Aorta (tissue), 5 donors: ENCODE measurements at places on chromosomes 7 and 10.
A peak's percentile ranks its signal among the peaks of the same experiment; 100 is the strongest.

DNA sequence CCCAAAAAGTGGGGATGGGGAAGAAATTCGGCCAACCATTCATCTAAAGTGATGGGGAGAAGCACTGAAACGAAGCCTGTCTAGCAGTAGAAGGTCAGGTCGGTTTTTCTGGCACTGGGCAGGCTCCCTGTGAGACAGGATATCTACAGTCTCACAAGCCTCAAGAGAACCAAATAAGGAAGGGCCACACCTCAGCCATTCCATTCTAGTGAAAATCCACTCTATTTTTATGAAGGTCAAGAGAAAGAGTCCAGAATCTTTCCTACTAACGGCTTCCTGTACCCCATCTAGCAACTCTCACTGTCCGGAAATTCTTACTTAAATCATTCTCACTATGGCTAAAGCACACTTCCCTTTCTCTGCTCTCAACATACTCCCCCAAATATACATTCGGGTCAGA lies 267.1 kb downstream of the PRPF18 start:
- H3K4me3 ChIP-seq, result no peak overlapping the region
- no peaks in the 10 kb centered on the region for H3K27me3 ChIP-seq
- DNase-seq, result no peak
- H3K27ac ChIP-seq, result peak overlapping the region; percentile 88

- H3K4me1 ChIP-seq, result no peaks in the 10 kb centered on the region
- peak overlapping the region; percentile 61 for H3K4me3 ChIP-seq
- H3K36me3 ChIP-seq, result no peaks in the 10 kb centered on the region
- H3K27me3 ChIP-seq, result no peaks in the 10 kb centered on the region
- no peak overlapping the region for H3K27ac ChIP-seq
- DNase-seq, result no peak
Observed at GRCh38 chr7:130441408-130441869, 623 bp upstream of the CEP41 start.

DNA sequence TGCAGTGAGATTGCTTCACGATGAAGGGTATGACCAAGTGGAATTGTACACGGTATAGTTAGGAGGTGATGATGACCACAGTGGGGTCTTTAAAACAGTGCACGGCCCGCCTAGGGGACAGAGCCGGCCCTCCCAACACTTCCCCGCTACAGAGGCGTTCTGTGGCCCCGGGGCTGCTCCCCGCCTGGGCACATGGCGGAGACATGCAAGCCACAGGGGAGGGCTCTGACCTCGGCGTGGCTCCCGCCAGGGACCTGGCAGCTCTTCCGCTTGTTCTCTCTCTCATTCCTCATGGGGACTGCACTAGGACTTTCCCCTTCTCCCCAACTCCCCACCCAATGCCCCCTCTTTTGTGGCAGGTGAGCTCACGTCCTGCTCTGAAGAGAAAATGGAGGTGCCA lies 393.8 kb downstream of the DNAJB6 start:
- H3K27ac ChIP-seq, result no peak overlapping the region
- no peaks in the 10 kb centered on the region for H3K27me3 ChIP-seq

GRCh38 chr10:128483216-128483615 lies 357.0 kb upstream of the MKI67 start:
- no peaks in the 10 kb centered on the region for H3K36me3 ChIP-seq
- H3K4me3 ChIP-seq, result no peak overlapping the region
- no peaks in the 10 kb centered on the region for H3K27me3 ChIP-seq
- no peaks in the 10 kb centered on the region for H3K4me1 ChIP-seq
- no peak for DNase-seq
- H3K27ac ChIP-seq, result no peak overlapping the region

DNA sequence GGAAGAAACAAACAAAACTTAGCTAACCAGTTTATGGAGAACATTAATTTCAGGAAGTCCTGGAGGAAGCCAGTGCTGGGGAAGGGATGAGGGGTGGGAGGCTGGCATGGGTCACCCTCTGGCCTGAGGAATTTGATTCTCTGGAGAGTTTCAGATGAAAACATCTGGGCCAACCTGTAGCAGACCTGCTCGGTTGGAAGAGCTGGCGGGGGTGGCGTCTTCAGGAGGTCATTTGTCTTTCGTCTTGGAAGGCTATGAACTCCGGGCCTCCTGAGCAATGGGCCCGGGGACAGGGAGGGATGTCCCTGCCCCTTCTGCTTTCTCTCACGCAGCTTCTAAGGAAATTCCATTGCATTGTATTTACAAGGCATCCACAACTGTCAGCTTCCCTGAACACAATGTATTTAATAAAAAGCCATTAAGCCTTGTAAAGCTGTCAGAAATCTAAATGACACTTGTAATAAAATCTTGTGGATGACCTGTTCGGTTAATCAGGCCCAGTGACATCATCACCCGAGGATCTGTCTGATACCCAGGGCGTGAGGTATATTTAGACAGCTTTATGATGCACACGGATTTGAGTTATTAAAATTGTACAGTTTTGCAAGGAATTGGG lies 250.5 kb downstream of the RAB11FIP2 start:
- H3K4me1 ChIP-seq, result no peaks in the 10 kb centered on the region
- no peaks in the 10 kb centered on the region for H3K36me3 ChIP-seq
- H3K4me3 ChIP-seq, result no peak overlapping the region

- no peak overlapping the region for H3K27ac ChIP-seq
- no peak for DNase-seq
- H3K4me3 ChIP-seq, result no peak overlapping the region
- no peaks in the 10 kb centered on the region for H3K4me1 ChIP-seq
- H3K36me3 ChIP-seq, result no peaks in the 10 kb centered on the region
- H3K27me3 ChIP-seq, result no peaks in the 10 kb centered on the region
Observed at GRCh38 chr7:36393826-36394225, 4.2 kb downstream of the ANLN start.

DNA sequence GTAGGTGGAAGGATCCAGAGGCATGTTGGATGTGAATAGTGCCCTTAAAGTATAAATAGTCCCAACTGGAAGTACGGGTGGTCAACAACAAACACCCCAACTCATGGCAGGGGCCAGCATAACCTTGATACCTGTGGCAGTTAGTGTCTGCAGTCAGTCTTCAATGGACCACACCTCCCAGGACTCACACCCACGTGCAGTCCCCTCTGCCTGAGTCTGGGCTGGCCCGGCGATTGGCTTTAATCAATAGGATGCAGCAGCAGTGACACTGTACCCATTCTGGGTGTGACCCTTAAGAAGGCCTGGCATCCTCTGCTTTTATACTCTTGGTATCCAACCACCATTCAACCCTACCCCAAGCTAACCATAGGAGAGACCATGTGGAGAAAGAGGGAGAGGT lies 18.6 kb downstream of the DRGX start:
- no peak overlapping the region for H3K4me3 ChIP-seq
- H3K27ac ChIP-seq, result no peak overlapping the region
- no peaks in the 10 kb centered on the region for H3K27me3 ChIP-seq
- DNase-seq, result no peak

DNA sequence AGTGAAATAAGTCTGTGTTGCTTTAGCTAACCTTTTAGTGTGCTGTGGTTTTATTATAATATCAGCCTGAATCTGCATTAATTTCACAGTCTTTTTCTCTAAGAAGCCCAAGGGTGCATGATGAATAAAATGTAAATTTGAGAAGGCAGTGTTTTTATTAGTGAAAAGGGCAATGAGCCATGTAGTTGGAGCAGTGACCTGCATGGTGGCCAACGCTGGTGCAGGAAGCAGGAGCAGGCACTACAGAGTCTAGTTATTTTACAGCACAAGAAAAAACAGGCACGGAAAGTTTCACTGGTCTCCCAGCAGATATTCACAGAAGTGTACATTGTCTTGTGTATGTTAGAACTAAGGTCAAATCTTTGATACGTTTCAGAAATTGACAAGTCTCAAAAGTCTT lies 247.8 kb downstream of the CELF2 start:
- H3K27me3 ChIP-seq, result no peaks in the 10 kb centered on the region
- no peak for DNase-seq
- peaks cover 2% of the 10 kb centered on the region for H3K36me3 ChIP-seq

- no peak overlapping the region for H3K27ac ChIP-seq
- no peaks in the 10 kb centered on the region for H3K27me3 ChIP-seq
- H3K4me3 ChIP-seq, result no peak overlapping the region
- DNase-seq, result no peak
- no peaks in the 10 kb centered on the region for H3K36me3 ChIP-seq
- H3K4me1 ChIP-seq, result no peaks in the 10 kb centered on the region
Observed at GRCh38 chr7:103447073-103447960, 1.3 kb upstream of the SLC26A5 start.

- no peak overlapping the region for H3K27ac ChIP-seq
- H3K4me1 ChIP-seq, result peaks cover 2% of the 10 kb centered on the region
- peak; percentile 6 for DNase-seq
- no peaks in the 10 kb centered on the region for H3K27me3 ChIP-seq
Observed at GRCh38 chr10:621981-622740, 67.3 kb downstream of the DIP2C start.

DNA sequence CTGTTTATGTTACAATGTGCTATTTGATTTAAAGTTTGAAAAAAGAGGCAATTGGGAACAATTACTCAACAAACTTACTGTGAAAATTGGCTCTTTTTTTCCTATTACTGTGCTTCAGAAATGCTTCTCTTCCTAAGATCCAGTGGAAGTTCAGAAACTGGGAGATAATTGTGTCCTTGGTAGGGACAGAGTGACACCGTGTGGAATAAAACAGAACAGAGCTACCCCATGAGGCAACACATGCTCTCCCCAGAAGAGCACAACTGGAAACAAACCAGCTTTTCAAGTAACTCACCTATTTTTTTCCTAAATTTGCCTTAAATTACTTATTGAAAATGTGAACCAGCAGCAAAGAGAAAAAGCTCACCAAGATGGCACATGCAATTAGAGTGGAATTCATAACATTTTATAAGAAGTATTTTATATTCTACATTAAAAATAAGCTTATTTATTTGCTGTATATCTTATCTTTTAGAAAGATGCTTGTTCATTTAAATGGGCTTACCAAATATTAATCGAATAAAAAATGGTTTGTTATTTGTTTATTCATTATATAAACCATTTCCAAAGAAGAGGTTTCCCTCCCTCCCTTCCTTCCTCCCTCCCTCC lies 346.1 kb upstream of the ANKRD30A start:
- no peak overlapping the region for H3K27ac ChIP-seq
- no peak for DNase-seq
- H3K4me3 ChIP-seq, result no peak overlapping the region
- no peaks in the 10 kb centered on the region for H3K4me1 ChIP-seq

DNA sequence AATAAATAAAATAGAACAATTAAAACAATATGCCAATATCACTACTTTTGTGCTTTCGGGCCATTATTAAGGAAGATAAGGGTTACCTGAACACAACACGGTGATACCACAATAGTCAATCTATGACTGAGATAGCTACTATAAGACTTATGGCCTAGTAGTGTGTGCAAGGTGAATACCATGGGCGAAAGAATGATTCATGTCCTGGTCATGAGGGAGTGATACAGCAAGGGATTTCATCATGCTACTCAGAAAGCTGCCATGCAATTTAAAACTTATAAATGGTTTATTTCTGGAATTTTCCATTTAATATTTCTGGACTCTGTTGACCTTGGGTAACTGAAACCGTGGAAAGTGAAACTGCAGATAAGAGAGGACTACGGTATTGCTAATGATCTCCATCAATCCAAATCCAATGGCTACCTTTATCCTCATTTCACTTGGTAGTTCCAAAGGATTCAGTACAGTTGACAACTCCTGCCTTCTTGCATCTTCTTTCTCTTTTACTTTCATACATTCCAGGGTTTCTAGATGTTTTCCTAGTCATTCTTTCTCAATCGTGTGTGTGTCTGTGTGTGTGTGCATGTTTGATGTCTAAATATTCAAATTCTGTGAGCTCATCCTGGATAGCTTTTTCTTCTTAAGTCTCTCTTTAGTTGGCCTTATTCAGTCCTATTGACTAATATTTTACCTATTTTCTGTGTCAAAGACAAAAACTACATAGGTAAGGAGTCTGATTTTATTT lies 100.5 kb upstream of the MAGI2 start:
- H3K4me3 ChIP-seq, result no peak overlapping the region
- H3K27ac ChIP-seq, result no peak overlapping the region
- DNase-seq, result no peak
- H3K36me3 ChIP-seq, result no peaks in the 10 kb centered on the region
- no peaks in the 10 kb centered on the region for H3K4me1 ChIP-seq
- no peaks in the 10 kb centered on the region for H3K27me3 ChIP-seq
